ENCODE measurements at places on chromosomes 11 and 22. TPM values are rescaled to one million over a fixed set of nuclear protein-coding genes. Genes with fewer than 3 reads are reported as not detected.

- no peak for DNase-seq
These were observed 89.1 kb downstream of the TRIM44 start for GRCh38 chr11:35751664-35752061.

The MAJIN gene
- polyA plus RNA-seq = 0.88 TPM

The BAIAP2L2 gene
- 8.5 TPM for polyA plus RNA-seq

DNA sequence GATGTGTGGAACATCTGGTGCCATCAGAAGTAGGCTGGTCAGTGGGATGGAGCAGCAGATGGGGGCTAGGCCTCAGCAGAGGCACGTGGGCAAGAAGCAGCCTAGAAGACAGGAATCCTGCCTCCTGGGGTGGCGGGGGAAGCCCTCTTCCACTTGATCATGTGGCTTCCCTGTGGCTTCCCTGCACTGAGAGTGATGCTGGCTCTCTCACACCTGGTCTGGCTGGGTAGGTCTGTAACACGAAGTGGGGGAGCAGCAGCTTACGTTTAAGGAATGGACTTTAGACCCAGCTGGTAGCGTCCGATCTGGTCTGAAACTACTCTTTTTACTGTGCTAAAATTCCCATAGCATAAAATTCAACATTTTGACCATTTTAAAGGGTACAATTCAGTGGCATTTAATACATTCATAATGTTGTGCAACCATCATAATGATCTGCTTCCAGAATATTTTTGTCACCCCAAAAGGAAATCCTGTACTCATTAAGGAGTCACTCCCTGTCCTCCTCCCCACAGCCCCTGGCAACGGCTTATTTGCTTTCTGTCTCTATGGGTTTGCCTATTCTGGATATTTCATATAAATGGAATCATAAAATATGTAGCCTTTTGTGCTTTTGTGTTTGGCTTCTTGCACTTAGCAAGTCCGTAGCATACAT is 21.7 kb downstream of the PTPN5 start:
- no peak for DNase-seq

DNA sequence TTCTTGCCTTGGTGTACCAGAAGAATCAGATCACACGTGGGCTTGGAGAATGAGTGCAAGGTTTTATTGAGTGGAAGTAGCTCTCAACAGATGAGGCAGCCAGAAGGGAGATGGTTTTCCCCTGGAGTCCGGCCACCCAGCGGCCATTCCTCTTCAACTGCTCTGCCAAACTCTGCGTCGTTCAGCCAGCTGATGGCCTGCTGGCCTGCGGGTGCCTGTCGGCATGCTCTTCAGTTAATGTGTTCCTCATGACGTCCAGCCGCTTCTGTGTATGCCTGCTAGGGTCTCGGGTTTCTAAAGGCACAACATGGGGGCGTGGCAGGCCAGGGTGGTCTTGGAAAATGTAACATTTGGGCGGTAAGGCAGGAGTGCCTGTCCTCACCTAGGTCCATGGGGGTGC is 487.9 kb upstream of the LRRC4C start:
- no peak for DNase-seq

DNA sequence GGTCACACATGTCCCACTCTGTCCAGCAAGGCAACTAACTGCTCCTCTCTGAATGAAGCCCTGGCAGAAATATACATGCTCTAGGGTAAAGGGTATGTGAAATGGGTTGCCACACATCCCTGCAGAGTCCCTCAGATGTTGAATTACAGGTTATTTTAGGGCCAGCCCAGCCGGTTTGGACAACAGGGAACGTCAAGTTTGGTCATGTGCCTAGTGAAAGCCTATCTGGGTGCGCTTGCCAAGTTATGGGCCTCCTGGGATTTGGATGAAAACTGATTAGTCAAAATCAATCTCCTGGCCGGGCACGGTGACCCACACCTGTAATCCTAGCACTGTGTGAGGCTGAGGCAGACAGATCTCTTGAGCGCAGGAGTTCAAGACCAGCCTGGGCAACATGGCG is 10.4 kb downstream of the AP1B1 start:
- no peak for DNase-seq

- DNase-seq = no peak
These were observed 107.7 kb upstream of the CLMP start for GRCh38 chr11:123302751-123303195.

The SCUBE2 gene
- polyA plus RNA-seq = 6.8 TPM

The RAB36 gene
- polyA plus RNA-seq = 19.2 TPM

The MUC2 gene
- 0.03 TPM for polyA plus RNA-seq

DNA sequence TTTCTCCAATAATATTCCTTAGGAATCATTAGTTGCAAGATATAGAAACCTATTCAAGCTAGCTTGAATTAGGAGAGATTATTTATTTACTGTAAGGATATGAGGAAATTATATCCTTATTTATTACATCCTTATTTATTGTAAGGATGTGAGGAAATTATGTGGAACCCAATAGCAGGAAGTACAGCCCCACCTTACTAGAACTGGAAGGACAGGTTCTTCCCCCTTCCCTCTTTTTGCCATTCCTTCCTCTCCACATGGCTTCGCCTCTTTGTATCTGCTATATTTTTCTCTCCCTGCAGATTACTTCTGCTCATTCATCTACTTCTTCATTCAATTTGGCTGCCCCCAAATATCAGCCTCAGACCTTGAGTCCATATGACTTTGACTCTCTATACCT is 49.5 kb upstream of the B3GNT6 start:
- no peak for DNase-seq

All from left kidney (tissue), 8 donors.